ENCODE measurements at places on chromosomes 12 and 14.

- DNase-seq = no peak
Observed at GRCh38 chr14:104239861-104240301, 101.5 kb downstream of the KIF26A start.

DNA sequence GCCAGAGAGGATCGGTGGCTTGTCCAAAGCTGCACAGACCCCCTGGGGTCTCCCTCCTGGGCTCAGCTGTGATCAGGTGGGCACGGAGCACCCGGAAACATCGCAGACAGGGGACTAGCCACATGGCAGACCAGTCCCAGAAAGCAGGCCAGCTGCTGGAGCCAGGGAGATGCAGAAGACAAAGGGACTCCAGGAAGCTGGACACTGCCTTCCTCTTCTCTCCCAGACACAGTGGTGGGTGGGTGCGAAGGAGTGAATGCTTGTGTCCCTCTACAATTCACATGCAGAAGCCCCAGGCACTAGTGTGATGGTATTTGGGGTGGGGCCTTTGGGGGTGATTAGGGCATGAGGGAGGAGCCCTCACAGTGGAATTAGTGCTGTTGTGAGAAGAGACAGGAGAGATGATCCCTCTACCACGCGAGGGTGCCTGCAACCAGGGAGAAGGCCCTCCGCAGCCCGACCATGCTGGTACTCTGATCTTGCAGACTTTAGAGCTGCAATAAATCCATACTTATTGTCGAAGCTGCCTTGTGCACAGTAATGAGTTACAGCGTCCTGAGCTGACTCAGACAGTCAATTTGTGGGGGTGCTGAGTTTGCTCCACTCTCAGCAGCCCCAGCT lies 95.2 kb downstream of the CALM1 start:
- no peak for DNase-seq

- no peak for DNase-seq
Observed at GRCh38 chr12:11727133-11727664, 77.7 kb downstream of the ETV6 start.

GRCh38 chr14:92863286-92864080 lies 59.5 kb upstream of the CHGA start:
- no peak for DNase-seq

- DNase-seq = peak; percentile 26
Observed at GRCh38 chr14:70821584-70822529, 12.5 kb upstream of the MAP3K9 start.

Measured in hypothalamus (tissue), 51 donors.